ENCODE measurements at places on chromosomes 6 and 20.

DNA sequence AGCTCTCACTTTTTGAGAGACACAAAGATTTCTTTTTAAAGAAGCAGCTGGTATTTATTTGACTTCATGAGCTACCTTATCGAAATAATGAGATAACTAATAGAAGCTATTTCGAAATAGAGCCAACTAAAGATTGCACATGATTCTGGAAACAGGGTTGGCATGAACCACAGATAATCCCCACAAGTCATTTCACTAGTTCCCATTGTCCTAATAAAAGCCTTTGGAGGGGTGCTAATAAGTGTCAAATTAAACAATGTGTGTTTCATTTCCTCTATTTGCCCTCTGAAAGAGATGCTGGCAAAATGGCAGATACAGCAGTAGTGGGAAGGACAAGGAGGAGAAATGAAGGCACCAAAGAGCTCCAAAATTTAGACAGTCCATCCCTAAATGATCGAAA is 78.6 kb upstream of the RIPOR2 start:
- DNase-seq = no peak

DNA sequence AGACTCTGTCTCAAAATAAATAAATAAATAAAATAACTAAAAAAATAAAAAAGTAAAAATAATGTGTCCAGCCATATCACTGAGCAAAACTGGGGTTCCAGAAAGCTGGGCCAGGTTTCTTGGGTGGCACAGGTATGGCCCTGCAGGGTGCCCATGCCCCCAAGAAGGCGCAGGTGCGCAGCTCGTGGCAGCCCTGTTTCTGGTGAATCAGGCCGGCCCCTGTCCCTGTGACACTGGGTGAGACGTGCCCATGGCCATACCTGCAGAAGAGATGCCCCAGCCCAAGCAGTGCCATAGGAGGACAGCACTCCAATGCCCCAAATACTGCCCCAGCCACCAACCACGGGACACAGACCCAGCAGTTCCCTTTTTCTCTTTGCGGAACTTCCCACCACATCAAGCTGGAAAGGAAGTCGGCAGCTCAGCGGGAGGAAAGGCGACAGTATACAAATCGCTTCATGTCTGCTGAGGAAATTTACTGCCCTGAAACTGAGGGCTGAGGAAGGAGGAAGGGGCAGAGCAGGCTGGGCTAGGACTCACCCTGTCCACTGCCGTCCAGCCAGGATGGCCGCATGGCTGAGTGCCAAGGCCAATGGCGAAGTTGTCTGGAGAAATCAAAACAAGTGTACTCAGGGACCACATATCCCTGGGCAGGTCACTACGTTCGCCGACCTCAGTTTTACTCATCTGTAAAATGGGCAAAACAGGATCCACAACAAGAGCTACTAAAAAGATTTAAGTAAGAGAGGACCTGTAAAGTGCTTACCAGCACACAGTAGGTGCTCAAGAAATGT is 55.4 kb downstream of the PREX1 start:
- DNase-seq = no peak

DNA sequence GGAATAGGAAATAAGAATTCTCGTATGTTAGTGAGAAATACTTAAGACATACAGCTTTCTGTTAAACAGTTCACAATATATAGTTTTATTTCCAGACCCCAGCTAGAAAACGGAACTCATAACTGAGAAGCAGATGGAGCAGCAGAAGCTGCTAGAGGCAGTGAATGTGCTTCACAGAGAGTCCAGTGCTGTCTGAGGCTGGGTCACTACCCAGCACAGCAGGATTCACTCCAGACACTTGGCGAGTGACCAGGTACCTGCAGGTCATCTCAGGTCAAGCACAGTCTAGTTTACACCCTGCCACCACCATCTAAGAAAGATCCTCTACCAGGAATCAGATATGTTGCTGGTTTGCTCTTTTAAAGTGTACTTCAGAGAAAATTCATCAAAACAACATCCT is 243.1 kb upstream of the RAB32 start:
- no peak for DNase-seq

DNA sequence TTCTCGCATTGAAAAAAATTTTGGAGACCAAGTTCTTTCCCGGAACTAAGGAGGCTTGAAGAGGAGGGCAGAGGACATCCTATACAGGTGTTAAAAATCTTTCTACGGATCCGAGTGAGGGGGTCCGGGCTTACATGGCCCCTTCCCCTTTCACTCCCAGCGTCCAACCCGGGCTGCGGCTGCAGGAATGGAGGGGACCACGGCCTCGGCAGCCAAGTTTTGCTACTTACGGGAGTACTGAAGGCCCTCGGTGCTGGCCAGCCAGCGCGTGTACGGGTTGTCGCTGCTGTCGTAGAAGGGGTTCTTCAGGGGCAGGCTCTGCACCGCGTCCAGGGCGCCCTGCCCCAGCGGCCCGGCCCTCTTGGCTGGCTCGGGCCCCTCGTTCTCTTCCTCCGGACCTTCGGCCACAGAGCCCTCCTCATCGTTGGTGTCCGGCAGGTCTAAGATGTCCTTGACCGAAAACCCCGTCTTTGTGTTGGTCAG is 642 bp downstream of the NKX2-2 start:
- DNase-seq = no peak

- DNase-seq = peak; percentile 56
These were observed 53.1 kb downstream of the RBM24 start for GRCh38 chr6:17334265-17334664.
